ENCODE measurements at places on chromosomes 16 and 17.

GRCh38 chr16:84155771-84156170 lies 10.7 kb downstream of the DNAAF1 start:
- no peak for DNase-seq

GRCh38 chr16:57147381-57148221 lies 38.2 kb downstream of the PSME3IP1 start:
- DNase-seq, result no peak

DNA sequence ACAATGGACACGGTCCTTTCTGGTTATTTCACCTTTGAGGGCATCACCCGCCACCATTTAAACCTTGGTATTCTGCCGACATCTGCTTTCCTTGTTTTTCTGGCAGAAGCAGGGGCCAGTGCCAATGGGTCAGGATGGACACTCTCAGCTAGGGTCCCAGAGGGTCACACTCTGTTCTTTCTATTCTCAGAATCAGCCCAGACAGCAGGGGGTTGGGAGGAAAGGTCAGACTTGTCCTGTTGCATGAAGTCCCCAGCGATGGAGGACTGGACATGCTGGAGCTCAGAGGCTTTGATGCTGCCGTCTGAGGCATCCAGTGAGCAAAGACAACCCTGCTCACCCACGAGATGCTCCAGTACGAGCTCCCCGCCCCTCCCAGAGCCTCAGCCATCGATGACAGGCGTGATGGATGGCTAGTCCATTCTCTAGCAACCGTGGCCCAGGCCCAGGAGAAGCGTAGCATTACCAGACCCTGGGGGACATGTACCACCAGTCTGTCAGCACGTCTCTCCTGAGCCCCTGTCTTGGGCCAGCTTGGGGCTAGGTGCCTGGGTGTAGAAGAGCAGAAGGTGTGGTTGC lies 62.0 kb downstream of the FOXL1 start:
- DNase-seq, result no peak

DNA sequence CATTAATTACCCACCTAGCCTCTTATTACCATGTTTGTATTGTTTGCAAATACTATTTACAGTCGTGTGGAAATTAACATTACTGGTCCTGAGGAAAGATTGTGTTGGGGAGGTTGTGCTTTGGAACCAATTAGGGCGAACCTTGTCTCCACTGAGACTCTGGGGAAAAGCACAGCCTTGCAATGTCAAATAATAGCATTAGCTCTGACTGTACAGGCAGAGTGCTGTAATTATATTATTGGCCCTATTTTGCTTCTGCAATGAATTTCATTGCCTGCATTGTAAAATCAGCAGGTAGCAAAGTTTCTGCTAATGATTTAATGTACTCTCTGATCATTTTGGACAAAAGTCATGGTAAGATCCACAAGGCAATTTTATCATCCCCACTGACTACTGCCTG lies 97.0 kb downstream of the WWOX start:
- DNase-seq, result no peak

DNA sequence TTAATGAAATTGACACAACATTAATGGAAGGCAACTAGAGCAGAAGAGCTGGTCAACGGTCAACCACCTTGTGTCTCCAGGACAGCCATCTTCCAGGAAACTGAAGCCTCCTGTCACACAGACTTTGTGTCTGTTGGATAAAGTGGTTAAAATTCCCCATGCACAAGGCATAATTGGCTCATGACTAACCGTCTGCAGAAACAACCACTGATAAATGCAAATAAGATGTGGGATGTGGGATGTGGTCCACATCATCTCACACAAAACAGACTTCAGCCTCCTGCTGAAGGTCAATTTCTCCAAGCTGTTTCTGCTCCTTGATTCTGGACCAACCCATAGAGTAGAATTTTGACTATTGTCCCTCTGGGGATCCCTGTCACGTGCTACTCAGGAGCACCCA lies 26.9 kb upstream of the XYLT1 start:
- DNase-seq, result no peak

DNA sequence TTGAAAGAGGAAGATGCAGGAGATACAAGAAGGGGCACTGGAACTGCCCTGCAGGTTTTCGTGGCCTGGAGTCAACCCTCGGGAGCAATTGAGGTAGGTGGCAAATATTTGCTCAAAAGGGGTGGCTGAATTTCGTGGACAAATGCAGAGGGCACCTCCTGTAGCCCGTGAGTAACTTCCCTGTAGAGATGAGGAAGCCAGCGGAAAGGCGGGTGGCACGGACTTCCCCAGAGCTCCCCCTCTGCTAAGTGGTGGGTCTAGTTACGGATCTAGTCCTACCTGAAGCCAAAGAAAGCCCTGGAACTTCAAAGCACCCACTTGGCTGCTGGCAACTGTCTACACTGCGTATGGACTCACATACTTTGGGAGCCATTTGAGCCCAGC lies 1.0 kb upstream of the ATP2C2 start:
- DNase-seq, result no peak

DNA sequence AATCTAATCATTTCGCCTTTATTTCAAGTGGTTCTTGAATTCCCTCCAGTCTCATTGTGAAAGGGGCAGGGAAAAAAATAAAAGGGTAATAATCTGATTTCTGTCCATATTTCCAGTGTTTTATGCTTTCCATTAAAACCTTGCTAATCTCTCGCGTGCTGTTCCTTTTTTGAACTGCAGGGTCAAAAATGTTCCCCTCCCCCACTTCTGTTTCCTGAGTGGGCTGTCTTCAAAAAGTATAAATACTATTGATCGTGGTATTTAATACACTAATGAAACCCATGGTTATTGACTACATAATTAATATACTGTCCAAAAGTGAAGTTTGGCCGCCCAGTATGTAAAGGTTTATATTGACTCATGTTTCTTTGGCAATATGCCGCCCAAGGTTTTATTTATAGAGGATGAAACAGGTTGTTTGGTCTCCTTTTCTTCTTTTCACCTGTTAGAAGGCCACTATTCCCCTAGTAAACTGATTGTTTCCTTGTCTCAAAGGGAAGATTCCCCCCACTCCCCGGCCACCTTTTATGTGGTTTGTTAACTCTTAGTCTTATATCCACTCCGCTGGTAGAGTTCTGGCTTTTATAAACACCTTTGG lies 69.7 kb downstream of the RPA1 start:
- DNase-seq, result no peak

DNA sequence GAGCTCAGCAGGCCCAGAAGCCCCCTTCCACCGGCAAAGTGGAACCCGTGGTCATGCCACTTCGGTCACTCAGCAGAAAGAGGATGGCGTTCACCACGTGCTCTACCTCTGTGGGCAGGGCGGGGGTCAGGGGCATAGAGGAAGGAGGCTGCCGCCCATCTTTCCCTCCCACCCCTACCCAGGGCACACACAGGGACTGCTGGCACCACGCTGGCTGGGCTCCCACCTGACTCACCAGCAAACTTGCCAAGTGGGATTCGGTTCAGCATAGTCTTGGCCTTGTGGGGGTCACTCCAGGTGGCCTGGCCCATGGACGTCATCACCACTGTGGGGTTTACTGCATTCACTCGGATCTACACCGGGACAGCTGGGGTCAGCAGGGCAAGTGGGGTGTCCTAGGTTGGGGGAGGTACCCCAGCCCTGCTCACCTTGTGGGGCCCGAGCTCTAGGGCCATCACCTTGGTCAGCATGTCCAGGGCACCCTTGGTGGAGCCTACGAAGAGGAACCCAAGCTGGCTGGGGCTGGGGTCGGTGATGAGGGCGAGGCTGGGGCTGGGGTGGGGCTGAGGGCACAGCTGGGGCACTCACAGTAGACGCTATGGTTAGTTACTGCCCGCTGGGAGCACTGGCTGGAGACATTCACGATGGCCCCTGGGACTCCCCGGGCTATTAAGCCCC lies 1.4 kb downstream of the DCXR start:
- DNase-seq, result no peak

- peak; percentile 91 for DNase-seq
Measured at GRCh38 chr16:24013864-24014645, 178.3 kb downstream of the PRKCB start.

DNA sequence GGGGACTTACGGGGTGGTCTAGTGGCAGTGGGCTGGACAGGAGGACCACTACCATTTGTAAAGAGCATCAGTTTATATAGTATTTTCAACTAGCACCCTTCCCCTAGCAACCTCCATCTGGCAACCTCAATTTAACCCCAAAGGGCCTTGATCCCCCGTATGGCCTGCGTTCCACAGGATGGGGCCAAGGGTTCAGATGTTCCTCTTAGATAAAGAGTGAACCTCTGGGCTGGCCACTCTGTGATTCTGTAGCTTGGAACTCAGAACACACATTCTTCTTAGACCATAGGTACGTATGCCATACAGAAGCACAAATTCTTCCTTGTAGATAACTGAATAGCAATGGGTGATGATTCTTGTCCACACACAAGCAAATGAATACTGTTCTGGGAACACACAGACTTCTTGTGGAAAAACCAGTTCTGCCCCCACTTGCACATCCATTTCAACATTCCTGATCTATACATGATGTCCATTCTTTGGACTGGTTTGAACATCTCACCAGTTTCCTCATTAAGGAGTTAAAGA lies 1.9 kb upstream of the GGA2 start:
- no peak for DNase-seq

GRCh38 chr17:11742886-11743285 lies 144.6 kb downstream of the DNAH9 start:
- DNase-seq, result no peak

GRCh38 chr17:83173914-83174361 lies 94.5 kb downstream of the METRNL start:
- DNase-seq, result no peak

- no peak for DNase-seq
Measured at GRCh38 chr17:40980596-40980995, 3.5 kb downstream of the KRT40 start.

DNA sequence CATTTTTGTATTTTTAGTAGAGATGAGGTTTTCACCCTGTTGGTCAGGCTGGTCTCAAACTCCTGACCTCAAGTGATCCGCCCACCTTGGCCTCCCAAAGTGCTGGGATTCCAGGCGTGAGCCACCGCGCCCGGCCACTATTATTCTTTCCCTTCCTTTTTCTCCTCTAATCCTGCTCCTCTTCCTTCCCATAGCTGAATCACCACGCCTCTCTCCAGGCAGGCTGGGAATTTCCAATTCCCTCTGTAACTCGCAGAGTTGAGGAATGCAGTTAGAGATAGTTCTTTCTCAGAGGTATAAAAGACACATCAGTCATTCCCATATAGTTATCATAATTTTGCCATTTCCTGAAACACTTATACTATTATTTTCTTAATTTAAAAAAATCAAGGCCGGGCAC lies 11.2 kb downstream of the METTL16 start:
- no peak for DNase-seq

DNA sequence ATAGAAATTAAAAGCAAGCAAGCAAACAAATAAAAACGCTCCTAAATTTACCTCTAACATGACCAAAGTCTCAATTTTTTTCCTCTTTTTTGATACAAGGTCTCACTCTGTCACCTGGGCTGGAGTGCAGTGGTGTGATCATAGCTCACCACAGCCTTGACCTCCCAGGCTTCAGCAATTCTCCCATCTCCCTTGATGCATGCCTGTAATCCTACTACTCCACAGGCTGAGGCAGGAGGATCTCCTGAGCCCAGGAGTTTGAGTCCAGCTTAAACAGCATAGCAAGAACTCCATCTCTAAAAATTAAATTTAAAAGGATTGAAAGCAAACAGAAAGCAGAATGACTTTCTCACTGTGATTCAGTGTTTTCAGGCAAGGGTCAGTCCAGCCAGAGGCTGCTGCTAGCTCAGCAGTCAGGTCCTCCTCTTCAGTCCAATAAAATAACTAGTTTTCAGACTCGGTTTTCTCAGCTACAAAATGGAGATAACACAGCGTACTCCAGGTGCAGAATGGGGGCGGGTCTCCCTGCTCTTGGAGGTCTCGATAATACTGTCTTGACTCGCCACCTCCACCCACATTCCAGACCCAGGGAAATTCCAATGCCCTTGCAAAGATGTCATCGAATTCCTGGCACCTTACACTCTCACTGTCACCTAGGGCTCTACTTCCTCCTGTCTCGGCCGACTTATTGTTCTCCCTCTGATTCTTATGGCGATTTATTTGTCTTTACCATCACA lies 20.7 kb upstream of the MRTFB start:
- no peak for DNase-seq

- DNase-seq, result no peak
Measured at GRCh38 chr16:30659507-30660423, 1.5 kb downstream of the FBRS start.

- no peak for DNase-seq
Measured at GRCh38 chr16:58615280-58615679, 14.3 kb downstream of the CNOT1 start.

DNA sequence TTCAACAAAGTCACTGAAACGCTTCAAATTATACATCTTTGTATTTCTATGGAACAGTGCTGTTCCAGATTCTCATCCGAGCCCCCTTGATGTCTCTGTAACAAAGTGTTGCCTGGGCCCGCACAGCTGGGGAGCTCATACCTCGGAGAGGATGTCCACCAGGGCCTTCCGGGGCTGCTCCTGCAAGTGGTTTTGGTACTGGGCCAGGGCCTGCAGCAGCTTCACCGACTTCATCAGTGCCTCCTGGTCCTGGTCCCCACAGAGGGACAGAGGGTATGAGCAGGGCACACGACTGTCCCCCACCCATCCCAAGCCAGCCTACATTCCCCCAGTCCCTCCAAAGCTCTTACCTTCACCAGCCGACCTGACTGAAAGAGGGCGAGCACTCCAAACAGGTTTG lies 1.5 kb downstream of the MYBBP1A start:
- no peak for DNase-seq

- no peak for DNase-seq
Measured at GRCh38 chr16:35533683-35534082, 2074.3 kb downstream of the TP53TG3F start.

GRCh38 chr17:48618256-48618896 lies 3.3 kb upstream of the HOXB8 start:
- DNase-seq, result peak; percentile 88

DNA sequence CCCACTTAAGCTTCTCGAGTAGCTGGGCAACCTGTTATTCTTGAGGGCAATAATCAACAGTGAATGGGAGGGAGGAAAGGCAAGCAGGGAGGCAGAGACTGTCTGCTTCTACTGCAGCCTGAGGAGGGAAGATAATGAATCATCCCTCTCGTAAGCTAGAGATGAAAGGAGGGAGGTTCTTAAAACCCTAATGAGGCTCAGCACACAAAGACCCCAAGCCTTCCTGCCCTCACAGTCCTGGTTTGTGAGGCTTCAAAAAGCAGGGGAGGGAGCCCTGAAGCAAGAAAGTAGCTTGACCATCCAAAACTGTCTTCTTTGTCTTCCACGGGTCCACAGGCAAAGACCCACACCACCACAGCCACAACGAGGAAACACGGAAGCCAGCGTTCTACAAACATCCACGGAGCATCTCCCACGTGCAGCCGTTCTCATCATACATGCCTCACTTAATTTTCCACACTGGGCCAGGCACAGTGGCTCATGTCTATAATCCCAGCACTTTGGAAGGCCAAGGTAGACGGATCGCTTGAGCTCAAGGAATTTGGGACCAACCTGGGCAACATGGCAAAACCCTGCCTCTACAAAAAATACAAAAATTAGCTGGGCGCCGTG lies 1.8 kb downstream of the PIK3R5 start:
- no peak for DNase-seq

- DNase-seq, result no peak
Measured at GRCh38 chr17:16453493-16453851, 38.1 kb downstream of the TRPV2 start.

DNA sequence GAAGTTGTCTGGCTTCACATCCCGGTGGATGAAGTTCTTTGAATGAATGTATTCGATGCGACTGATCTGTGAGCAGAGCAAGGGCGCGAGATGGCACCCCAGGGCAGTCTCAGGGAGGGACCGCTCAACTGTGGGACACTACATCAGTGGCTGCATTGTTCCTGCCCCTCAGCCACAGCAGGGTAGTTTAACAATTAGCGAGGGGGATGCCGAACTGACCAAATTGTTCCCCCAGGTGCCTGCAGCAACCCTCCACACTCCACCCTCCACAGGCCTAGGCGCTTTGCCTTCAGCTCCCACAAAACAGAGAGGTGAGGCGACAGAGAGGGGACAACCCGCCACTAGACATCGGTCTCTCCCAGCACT lies 20.3 kb downstream of the CSNK1D start:
- DNase-seq, result no peak
